Cortex of kidney (tissue), 1 donor: ENCODE measurements at places on chromosomes 11 and 22.

- DNase-seq = no peak
Observed at GRCh38 chr22:33062361-33062760, 4.2 kb upstream of the SYN3 start.

- DNase-seq = no peak
Observed at GRCh38 chr11:36257351-36257750, 31.9 kb downstream of the COMMD9 start.

GRCh38 chr11:125111001-125111342, 454 bp downstream of the TMEM218 start:
- no peak for DNase-seq

GRCh38 chr11:118321386-118322082, 17.0 kb downstream of the CD3E start:
- no peak for DNase-seq

GRCh38 chr11:123196060-123196714, 1.1 kb upstream of the CLMP start:
- DNase-seq = no peak

DNA sequence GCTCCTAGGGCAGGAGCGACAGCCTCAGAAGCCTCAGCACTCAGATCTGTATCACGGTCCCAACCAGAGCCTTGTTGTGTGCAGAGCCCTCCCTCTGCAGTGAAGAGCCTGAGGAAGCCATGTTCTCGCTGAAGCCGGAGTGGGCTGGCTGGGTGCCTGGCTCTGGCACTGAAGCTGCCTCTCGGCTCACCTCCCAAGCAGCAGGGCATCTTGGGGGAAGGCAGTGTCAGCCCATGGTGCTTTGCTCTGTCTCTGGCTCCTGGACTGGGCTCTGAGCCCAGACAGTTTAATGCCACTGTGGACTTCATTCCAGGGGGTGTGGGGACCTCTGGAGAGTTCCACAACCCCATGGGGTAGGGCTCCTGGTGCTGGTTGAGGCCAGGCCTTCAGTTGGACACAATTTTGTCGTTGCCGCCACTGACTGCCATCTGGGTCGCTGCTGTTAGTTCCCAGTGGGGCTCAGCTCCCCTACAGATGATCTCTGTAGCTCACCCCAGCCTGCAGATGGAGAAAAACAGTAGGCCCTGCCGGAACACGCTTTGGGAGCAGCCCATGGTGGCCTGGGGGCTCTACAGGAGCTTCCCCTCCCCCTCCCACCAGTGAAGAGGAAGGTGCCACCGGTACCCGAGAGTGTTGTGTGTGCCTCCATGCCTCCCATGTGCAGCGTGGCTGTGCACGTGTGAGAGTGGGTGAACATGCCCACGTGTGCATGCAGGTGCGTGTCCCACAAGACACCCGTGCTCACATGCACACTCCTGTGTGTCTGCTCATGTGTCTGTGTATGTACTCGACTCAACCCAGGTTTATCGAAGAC, 86.5 kb upstream of the B3GAT1 start:
- DNase-seq = no peak

- no peak for DNase-seq
Observed at GRCh38 chr11:33191467-33191866, 30.2 kb upstream of the CSTF3 start.

GRCh38 chr11:105823495-105824033, 198.5 kb downstream of the MSANTD4 start:
- no peak for DNase-seq

- DNase-seq = no peak
Observed at GRCh38 chr11:6229911-6230310, 4.5 kb downstream of the FHIP1B start.

- no peak for DNase-seq
Observed at GRCh38 chr11:44167046-44167445, 71.6 kb downstream of the EXT2 start.

DNA sequence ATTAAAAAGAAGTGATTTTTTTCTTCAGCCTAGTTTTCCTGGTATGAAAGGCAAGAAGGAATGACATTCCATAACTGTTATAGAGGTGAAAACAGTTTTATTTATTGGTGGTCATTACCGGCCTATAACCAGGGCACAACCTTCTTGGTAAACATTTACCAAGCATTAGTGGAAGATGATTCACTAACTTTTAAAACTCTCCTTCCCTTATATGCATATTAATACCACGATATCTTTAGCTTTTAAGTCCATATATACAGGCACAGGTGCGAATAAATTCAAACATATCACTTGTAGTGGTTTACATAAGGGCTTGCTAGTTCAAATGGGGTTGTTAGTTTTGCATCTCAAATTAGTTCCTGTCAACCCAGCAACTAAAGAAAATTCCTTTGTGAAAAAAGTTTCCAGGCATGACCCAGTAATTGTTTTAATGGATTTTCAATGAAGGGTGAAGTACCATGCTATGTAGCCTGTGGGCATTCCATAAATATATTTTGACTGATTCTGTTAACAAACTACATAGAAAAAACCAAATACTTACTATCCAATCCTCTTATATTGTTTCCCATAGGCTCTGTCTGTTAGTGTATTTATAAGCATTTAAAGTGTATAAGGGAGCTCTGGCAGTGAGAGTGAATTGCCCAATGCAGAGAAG, 30.6 kb upstream of the ROBO3 start:
- DNase-seq = no peak

GRCh38 chr11:36153551-36153950, 135.7 kb downstream of the COMMD9 start:
- no peak for DNase-seq

DNA sequence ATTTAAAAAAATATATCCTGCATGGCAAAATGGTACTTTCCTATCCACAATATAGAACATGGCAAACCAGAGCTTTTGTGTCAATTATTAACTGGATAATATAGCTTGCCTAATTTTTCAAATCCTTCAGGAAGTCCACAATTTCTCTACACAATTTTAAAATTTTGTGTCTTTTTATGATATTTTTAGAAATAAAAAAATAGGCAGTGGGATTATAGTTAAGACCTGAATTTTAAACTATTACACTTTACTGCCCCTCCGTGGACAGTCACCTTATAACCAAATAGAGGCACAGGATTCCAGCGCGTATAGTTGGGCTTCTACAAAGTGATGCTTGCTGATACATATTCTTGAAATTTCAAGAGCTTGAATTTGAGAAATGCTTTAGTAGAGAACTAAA, 2.1 kb upstream of the DMC1 start:
- no peak for DNase-seq

- no peak for DNase-seq
Observed at GRCh38 chr11:129644326-129644725, 171.3 kb upstream of the TMEM45B start.

DNA sequence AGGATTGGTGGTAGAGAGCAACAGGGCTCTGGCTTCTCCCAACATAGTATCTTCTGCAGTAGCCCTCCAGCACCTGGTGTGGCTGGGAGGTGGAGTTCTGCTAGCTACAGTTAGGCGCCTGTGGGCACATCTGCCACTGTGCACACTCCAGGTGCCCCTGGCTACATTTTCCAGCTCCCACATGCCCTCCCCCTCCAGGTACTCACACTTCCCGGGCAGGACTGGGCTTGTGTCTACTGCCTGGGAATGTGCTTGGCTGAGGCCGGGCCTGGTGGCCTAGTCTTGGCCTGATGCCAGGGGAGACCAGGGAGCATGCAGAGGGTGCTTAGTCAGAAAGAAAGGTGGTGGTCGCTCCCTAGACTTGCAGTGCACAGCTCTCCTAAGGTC, 15.8 kb downstream of the PHLDB1 start:
- no peak for DNase-seq

DNA sequence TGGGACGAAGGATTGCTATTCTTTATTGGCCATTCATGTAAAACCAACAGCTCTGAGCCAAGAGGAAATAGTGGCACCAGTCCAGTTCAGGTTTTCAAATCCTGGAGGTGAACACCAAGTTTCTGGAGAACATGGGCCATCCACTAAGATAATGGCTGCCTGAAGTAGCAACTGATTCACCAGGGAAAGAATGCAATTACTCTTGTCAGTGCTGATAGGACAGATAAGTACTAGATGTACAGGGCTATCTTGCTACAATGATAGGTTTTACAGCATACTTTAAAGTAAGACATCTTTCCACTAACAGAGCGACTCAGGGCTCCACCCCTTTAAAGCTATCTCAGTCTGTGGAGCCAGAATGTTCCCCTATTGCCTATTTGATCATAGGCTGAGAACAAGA, 36.8 kb upstream of the APOA1 start:
- no peak for DNase-seq

DNA sequence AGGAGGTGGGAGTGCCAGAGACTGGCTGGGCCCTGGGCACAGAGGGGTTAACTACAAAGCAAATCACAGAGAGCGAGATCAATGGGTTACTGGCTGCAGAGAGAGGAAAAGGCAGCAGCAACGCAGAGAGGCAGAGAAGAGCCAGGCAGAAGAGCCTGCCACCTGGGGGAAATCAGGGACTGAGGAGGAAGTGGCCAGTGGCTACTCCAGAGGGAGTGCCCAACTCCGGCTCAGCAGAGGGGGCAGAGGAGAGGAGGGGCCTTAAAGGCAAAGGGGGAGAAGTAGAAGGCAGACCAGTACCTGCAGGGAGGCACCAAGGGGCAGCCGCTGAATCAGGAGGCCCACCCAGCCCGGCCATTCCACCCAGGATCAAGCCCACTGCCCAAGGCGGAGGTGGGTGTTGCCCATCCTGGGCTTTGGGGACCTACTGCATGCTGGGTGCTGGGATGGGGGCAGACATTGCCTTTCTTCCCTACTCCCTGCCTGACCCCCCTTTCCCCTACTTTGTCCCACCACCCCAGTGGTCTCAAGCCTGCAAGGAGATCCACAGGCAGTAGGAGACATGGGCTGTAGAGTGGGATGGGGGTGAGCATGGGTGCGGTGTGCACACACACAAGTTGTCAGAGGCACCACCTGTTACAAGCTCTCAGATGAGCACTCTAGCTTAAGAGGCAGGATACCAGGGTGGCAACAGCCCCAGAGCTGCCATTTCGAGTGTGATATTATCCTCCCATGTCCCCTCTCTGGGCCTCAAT, 926 bp upstream of the GALR3 start:
- DNase-seq = no peak

GRCh38 chr11:134756811-134757540, 344.9 kb upstream of the B3GAT1 start:
- DNase-seq = no peak

- no peak for DNase-seq
Observed at GRCh38 chr11:65383778-65384177, 1.3 kb upstream of the SLC25A45 start.

DNA sequence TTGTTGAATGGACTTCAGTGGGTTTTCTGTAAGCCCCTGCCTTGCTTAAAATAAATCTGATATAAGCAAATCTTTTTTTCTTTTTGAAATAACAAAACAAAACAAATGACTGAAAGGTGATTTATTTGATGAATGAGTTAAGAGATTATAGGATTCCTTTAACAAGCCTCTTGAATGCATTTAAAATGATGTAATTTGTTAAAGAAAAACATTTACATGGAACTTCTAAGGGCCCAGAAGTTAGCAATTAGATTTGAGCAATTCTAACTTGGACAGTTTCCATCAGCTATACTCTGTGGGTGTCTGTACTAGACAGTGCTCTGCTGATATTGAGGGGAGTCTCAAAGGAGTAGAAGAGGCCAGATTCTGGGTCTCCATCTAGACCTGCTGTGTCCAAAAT, 143.5 kb upstream of the RAG2 start:
- DNase-seq = no peak

GRCh38 chr22:17235149-17235655, 16.0 kb upstream of the ADA2 start:
- no peak for DNase-seq

DNA sequence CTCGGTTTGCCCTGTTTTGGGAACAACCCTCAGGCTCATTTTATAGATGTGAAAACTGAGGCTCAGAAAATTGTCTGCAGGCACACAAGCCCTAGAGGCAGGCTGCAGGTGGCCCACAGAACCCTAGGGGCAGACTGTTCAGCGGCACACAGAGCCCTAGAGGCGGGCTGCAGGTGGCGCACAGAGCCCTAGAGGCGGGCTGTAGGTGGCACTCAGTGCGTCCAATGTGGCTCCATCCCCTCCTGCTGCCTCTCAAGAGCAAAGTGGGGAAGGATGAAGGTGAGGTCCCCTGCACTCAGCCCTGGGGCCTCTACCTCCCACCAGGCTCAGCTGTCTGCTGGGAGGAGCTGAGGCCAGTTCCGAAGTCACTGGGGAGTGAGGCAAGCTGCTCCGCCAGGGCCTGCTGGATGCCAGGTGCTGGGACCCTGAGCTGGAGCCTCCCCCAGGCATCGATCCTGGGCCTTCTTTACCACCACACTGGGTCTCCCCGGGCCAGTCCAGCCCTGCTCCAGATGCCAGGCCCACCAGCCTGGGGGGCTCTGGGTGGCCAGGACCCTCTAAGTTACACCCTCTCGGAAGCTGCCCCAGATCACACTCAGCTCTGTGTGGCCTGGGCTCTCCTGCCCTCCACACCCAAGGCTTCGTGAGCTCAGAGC, 2.3 kb downstream of the ACY3 start:
- no peak for DNase-seq

- DNase-seq = no peak
Observed at GRCh38 chr11:76524919-76525318, 80.1 kb downstream of the EMSY start.

DNA sequence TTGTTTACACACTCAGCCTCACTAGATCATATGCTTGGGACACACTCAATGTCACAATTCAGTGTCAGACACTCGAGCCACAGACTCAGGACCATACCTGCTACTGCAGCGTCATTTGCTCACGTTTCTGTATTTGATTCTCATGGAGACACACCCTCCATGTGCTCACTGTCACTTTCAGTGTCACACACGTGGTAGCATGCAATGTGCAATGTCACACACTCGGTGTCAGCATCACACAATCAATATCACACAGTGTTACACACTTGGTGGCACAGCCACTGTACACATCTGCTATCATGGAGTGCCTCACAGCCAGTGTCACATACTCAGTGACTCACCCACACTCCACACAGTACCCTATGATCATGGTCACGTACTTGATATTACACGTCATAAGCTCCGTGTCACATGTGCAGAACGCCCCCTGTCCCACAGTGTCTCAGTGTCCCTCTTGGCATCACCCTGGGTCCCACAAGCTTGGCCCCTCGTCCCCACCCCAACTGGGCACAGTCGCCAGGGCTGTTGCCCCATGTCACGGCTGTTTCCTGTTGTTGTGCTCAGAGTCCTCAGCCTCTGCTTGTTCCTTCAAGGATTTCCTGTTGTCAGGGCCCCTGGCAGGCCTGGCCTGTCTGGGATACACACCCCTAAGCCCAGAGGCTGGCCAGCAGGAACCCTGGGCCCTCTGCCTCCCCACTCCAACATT, 49.6 kb downstream of the PDE2A start:
- no peak for DNase-seq

DNA sequence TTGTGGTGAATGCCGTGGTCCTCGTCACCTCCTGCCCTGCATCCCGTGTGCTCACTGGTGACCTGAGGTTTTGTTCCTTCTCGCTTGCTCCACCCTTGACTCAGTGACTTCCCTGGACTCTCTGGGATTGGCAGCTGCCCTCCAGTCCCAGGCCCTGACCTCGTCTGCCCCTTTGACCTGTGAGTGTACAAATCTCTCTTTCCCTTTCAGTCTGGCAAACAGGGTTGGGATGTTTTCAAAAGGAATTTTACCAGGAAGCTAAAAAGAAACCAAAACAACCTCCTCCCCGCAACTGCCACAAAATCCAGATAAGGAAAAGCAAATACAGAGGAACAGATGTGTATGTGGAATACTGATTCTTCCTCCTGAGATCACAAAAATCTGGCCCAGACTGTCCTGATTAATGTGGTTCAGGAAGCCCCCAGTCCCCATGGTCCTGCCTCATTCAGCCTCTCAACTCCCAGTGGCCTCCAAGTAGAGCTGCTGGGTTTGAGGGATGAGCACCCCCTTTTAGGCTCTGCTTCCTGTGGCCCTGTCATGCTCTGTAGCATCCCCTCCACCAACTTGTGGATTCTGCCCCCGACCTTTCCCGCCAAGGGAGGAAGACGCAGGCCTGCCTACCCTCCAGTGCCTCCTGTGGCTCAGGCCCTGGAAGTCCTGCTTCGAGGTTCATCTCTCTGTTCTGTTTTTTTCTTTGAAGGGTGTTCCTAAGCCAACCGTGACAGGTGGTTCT, 15.2 kb downstream of the ROBO4 start:
- DNase-seq = no peak
